Eye (tissue), 1 donor: ENCODE measurements at places on chromosomes 16 and 17.
A peak's percentile ranks its signal among the peaks of the same experiment; 100 is the strongest.

GRCh38 chr17:59332749-59333377 lies 1.4 kb downstream of the YPEL2 start:
- DNase-seq, result peak; percentile 51

GRCh38 chr16:70438585-70438968 lies 323 bp downstream of the ST3GAL2 start:
- DNase-seq, result peak; percentile 57

DNA sequence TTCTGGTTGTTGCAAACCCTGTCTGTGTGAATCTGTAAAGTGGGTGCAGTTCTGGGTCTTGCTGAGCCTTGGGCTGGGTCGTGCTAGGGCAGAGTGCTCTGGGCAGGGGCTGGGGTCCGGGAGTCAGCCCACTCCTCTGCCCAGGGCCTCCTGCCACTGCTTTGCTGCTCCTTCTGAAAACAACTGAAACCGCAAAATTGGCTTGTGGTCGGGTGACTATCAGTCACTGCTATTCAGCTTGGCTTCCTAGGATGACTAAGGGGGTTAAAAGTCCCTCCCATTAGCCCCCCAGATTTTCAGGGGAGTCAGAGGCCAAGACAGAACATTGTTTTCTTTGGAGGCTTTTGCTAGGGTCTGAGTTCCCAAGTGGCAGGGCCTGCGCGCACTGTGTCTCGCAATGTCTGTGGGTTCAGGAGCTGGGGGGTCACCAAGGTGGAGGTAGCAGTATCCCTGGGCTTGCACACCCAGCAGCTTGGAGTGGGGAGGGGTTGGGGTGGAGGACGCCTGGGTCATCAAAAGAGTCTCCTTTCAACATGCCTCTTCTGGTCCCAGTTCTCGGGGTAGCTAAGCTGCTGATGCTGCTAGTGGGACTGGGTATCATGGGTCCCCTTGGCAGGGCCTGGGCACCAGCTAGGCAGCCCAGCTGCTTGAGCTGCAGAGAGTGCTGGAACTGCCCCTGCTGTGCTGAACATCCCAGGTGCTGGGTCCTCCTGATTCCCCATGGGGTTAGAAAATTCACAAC lies 13.5 kb upstream of the TBX21 start:
- no peak for DNase-seq

GRCh38 chr16:67084345-67085028 lies 25.3 kb upstream of the PHAF1 start:
- DNase-seq, result no peak

- no peak for DNase-seq
Observed at GRCh38 chr17:61126473-61127249, 273.0 kb upstream of the TBX2 start.

DNA sequence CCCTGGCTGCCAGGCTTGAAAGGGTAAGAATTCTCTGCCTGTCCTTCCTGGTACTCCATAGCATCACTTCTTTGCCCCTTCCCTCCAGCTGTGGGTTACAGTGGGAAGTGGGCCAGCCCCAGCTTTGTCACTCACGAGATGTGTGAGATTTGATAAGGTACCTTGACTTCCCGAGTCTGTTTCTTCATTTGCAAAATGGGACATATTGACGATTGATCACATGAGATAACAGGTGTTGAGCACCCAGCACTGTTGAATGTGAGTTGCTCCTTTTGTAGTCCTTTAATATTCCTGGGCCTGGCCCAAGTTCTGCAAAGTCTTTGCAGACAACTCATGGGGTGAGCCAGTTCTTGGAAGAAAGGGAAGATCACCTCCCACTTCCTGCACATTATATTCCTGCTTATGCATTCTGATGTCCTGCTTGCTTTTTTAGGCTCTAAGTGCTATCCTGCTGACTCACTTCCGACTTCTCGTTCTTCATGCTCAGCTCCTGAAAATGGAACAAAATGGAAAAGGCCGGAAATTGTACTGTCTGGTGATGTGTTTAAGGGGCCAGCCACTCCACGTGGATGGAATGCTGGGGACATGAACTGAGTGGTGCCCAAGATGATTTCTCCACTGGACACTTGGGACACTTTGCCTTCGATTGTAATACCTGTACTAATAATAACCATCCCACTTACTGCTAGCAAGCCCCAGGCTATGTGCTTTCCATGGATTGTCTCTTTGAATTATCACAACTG lies 8.3 kb upstream of the NLK start:
- no peak for DNase-seq
